Stimulated activated naive CD4-positive, alpha-beta T cell treated with Interleukin-2 at 50 U/mL for 16 hours (primary cell): ENCODE measurements at places on chromosomes 4 and X.

DNA sequence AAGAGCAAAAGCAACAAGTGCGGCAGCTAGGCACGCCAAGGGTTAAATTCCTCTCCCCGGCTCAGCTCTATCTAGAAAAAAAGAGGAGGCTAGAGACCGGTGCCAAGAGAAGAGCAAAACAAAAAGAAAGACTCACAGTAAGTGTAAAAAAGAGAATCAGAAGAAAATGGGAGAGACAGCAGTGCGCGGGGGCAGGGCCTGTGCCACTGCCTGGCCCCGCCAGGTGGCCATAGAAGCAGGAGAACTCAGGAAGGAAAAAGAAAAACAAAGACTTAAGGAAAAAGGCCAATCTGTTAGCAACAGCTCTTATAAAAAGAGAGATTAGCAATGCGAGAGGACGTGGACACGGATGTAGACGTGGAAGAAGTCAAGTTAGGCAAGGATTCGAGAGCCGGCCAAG, 3.2 kb downstream of the ACOX3 start:
- no peak for DNase-seq

- no peak for DNase-seq
Observed at GRCh38 chr4:135290136-135290535, 1088.5 kb upstream of the PABPC4L start.

- DNase-seq = no peak
Observed at GRCh38 chr4:107050525-107051135, 14.5 kb upstream of the DKK2 start.

DNA sequence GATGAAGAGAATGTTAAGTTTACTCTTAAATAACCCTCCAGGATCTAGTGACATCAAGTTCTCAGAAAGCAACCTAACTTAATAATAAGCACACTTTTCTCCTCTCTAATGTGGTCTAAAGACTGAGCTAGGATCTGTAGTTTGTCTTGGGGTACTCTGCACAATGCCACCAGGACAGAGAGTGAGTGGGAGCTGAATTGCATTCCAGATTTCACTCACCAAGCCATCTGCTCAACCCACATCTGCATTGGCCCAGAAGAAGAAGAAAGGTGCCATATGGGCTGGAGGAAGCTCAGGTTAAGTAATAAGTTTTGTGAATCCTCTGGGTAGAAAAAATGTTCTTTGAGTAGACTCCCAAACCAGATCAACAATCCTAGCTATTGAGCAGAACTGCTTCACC, 384.6 kb downstream of the PPP3CA start:
- no peak for DNase-seq

DNA sequence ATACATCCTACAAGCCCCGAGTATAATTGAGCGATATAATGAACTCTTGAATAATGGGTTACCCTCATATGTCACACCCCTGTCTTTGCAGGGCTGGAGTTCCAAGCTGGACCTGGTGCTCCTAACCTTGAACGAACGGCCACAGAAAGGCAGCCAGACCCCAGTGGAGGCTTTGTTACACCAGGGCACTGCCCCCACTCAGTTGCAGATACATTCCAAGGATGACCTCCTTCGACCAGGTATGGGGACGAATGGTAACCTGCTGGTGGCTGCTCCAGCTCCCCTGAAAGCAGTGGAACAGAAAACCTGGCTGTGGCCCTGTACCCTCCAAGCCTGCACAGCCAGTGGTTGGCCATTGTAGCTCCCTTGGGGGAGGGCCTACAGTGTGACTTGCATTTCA, 56.6 kb upstream of the CCDC149 start:
- DNase-seq = no peak

GRCh38 chr4:119897260-119897659, 169.4 kb downstream of the MAD2L1 start:
- no peak for DNase-seq
